Activated CD4-positive, alpha-beta T cell treated with anti-CD3 and anti-CD28 coated beads, Interleukin-2, Interleukin-4, amounts not matched to agents 100 ng/mL and 50 ng/mL, durations not matched to agents 16 hours and 8 hours (primary cell): ENCODE measurements at places on chromosomes 11 and 22.

- DNase-seq: no peak
Observed at GRCh38 chr11:120280600-120281051, 40.7 kb downstream of the POU2F3 start.

GRCh38 chr11:27085605-27086004 lies 45.0 kb downstream of the BBOX1 start:
- no peak for DNase-seq

- no peak for DNase-seq
Observed at GRCh38 chr11:93540896-93541553, 2.2 kb downstream of the SMCO4 start.

GRCh38 chr11:109765709-109766311 lies 327.4 kb upstream of the ZC3H12C start:
- no peak for DNase-seq

- no peak for DNase-seq
Observed at GRCh38 chr11:65290448-65291165, 24.1 kb upstream of the CDC42EP2 start.

GRCh38 chr11:107857550-107858216 lies 904 bp downstream of the SLC35F2 start:
- no peak for DNase-seq

DNA sequence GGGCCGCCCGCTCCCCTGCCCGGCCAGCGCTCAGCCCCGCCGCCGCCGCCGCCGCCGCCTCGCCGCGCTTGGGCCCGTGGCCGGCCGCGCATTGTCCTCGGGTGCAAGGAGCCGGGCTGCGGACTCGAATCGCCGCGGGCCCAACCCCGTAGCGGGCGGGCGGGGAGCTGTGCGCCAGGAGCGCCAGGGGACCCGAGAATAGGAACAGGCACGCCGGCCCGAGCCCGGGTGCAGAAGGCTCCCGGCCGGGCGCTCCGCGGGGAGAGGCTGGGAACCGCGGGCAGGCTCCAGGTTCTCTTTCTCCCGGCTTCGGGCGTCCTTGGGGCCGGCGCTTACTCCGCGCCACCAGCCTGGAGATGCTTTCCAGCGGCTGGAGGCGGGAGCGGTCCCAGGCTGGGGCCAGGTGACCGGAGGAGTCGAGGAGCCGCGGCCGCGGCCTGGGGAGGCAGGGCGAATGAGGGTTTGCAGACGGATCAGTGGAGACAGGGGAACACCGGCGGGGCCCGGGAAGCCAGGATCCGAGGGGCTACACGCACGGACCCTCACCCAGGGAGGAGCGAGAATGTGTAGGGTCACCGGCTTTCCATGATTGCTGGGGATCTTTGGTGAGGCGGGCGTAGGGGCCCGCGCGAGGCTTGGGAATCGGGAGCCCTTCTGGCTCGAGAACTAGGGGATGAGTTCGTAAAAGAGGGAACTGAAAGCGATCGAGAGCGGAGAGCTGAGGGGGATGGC lies 726 bp downstream of the PKNOX2 start:
- no peak for DNase-seq

DNA sequence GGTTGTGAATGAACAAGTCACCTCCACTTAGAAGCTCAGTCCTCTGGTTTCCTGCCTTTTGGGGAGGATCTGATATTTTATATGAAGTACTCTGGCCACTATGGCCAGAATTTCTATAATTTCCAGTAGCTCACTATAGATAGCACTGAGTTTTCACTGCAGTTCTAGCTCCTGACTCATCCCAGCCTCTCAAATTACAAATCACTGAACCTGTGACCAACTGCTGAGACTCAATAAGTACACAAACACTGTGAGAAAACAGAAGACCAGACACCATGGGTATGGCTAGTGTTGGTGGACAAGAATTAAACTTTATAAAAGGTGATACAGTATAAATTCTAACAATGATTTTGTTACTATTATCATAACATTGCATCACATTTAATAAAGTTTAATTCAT lies 47.1 kb upstream of the UCP3 start:
- no peak for DNase-seq
